ENCODE measurements at places on chromosomes 5 and 9. TPM values are rescaled to one million over a fixed set of nuclear protein-coding genes. Genes with fewer than 3 reads are reported as not detected.
A peak's percentile ranks its signal among the peaks of the same experiment; 100 is the strongest.

The CCNO gene
- total RNA-seq, result not detected

The PCDHGA4 gene
- 0.50 TPM for total RNA-seq

The BNC2 gene
- total RNA-seq, result 1.0 TPM

The EXOSC2 gene
- total RNA-seq, result 103 TPM

The RXRA gene
- total RNA-seq, result 3.8 TPM

The SARDH gene
- total RNA-seq, result 0.36 TPM

DNA sequence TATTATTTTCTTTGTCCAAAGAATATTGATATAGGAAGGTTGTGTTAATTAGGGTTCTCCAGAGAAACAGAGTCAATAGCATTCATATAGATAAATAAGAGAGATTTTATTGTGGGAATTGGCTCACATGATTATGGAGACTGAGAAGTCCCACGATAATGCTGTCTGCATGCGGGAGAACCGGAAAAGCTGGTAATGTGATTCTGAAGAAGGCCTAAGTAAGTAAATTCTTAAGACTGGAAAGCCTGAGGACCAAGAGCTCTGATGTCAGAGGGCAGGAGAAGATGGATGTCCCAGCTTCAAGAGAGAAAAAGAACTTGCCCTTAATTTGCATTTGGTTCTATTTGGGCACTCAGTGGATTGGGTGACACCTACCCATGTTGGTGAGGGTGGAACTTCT, 307.4 kb upstream of the C9orf72 start:
- DNase-seq, result no peak

- no peak for DNase-seq
Measured at GRCh38 chr5:40314275-40314674, 365.4 kb upstream of the PTGER4 start.

DNA sequence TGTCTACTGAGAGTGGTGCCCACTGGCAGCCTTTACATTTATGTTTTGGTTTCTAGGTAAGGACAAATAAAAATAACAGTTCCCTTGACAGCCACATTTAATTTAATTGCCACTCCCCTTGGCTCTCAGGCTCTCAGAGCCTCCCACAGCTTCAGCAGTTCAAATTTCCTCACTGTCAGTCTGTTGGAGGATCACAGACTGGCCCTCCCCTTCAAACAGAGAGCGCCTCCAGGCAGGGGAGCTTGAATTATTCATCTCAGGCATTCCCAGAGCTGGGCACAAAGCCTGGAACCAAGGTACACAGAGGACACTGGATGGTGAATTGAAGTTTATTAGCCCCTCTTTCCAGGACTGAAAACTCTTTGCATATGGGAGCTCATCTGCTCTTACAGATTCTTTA, 407.7 kb downstream of the SPOCK1 start:
- DNase-seq, result no peak

DNA sequence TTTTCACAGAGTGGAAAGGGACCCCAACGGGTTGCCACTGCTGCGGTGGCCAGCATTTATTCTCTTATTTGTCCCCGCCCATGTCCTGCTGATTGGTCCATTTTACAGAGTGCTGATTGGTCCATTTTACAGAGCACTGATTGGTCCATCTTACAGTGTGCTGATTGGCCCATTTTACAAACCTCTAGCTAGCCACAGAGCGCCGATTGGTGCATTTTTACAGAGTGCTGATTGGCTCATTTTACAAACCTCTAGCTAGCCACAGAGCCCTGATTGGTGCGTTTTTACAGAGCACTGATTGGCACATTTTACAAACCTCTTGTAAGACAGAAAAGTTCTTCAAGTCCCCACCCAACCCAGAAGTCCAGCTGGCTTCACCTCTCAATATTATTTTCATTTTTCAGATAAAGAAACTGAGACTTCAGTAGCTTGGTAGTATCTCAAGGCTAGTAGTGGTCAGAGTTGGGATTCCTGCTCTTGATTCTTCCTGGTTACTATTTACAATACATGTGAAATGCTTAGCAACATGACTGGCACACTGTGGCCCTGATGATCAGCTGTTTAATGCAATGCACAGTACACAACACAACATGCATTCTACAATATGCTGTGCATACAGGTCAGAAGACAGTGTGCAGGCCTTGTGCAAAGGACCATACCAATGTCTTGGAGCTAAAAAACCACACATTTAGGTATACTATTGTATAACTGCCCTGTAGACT, 63.6 kb upstream of the BOD1 start:
- DNase-seq, result no peak

DNA sequence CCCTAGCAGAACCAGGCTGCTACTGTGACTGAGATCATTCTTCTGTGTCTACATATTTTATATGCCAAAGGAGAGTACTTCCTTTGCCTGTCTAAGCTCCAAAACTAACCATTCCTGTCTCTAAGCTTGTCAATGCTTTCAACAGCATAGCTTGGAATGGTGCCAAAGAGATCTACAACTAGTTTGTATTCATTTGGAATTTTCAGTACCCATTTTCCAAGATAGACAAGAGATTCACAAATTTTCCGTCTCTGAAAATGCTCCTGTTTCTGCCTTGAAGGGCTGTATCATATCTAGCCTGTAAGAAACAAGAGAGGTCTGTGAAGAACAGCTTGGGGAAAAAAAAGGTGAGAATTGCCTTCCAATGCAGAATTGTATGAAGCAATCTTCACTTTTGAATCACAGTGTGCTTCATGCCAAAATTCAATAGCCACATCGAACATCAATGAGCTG, 334.4 kb upstream of the ACTBL2 start:
- DNase-seq, result no peak

- no peak for DNase-seq
Measured at GRCh38 chr5:161847941-161848391, at the start of gene GABRA1. TSS of gene GABRA1 (plus strand) at chr5:161848120. CDS start at chr5:161850811, 2,691 bp downstream.

DNA sequence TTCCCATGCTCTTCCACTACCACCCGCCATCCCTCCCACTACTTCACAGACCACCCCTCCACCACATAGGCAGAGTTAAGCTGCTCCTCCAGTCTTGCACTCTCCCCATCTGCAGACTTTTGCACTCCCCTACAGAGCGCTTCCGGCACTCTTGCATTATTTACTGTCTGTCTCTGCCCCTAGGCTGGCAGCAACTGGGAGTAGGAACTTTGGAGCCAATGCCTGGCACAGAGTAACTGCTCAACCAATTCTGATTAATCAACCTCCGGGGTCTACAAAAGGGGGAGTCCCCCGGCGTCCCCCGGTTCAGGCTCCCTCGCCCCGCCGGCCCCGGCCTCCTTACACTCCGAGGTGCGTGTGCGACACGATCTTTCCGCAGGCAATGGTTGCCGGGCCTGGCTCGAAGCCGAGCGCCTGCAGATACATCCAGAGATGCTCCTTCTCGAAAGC, 498 bp downstream of the HAUS6 start:
- DNase-seq, result peak; percentile 65

DNA sequence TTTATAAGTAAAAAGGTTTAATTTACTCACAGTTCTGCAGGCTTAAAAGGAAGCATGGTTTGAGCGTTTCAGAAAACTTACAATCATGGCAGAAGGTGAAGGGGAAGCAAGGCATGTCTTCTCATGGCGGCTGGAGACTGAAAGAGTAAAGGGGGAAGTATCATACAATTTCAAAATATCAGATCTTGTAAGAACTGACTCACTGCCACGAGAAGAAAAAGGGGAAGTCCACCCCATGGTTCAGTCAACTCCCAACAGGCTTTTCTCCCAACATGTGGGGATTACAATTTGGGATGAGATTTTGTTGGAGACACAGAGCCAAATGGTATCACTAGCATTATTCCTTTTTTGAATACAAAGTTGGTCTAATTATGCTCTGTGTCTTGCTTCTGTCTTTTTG, 627.9 kb upstream of the ST8SIA4 start:
- no peak for DNase-seq

DNA sequence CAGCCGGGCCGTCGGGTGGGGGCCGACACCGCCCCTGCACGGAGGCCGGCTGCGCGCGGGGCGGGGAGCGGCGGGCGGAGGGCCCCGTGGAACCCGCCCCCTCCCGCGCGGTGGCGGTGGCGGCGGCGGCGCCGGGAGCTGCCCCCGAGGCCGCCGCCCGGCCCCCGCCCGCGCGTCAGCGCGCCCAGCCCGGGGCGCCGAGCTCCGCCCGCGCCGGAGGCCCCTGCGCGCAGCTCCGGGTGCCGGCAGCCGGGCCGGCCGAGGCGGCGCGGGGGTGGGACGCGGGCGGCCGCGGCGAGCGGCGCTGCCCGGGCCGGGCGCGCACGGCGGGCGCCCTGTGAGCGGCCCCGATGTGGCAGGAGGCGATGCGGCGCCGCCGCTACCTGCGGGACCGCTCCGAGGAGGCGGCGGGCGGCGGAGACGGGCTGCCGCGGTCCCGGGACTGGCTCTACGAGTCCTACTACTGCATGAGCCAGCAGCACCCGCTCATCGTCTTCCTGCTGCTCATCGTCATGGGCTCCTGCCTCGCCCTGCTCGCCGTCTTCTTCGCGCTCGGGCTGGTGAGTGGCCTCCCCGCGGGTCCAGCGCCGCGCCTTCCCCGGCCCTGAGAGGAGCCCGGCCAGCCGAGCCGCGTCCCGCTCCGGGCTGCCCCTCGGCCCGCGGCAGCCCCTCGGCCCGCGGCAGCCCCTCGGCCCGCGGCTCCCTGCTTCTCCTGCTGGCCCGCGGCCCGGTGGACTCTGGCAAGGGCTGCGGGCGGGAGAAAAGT, at the start of gene ADCY2:
ADCY2 (plus strand) TSS at position 192 of the 766 bp plus-strand sequence; CDS start at position 351, 159 bp downstream.
- no peak for DNase-seq

DNA sequence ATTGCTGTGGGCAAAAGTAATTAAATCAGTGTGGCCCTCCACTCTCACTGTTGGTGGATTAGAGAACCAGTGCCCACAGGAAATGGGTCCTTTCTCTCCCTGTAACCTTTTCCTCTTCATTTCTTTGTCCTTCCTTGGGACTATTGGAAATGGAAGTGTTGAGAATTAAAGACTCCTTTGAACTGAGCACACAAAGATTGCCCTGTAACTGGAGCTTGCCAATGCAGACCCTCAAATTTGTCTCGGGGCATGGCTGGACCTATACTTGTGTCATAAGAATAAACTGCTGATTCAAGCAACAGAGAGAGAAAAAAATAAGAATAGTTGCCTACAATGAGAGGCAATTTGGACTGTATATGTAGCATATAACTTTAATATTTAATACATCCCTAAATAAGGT, 13.7 kb downstream of the KCNV2 start:
- no peak for DNase-seq

DNA sequence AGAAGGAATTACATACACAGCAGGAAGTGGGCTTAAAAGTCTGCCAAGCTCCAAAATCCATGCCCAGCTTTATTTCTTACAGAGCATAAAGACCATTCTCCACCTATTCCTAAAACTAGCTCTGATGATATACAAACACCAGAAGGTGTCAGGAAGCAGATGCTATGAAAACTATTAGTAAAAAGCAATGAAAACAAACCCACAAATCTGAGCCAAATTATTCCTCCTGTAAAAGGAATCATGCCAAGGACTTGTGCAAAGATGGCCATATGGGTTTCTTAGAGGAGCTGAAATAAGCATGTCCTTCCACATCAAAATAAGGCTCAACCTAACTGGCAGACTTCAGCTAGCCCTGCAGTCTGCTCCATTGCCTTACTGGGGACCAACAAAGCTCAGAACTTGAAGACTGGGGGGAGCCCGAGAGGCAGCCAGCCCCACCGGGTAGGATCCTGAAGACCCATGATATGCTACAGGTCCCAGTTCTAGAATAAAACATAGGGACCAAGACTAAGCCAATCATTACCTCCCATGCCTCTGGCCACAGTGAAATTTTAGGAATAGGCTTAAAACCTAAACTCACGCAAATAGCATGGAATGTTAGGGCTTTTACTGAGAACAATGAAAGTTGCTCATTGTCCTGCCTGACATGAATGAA, 42.8 kb upstream of the GABRP start:
- no peak for DNase-seq

DNA sequence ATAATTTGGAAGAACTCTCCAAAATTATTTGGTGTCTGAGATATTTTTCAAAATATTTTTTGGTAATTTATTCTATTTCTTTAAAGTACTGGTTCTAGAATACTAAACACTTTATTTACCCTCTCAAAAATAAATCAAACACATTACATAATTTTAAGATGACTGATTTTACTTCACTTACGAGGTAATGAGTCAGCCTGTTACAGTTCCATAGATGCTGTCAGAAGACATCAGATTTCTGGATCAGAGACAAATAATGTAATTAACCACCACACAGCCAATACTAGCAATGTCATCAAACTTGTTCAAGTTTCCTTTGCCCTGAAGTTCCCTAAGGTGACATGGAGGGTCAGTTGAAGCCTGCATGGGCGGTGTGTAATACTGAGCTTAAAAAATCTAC, 106.1 kb upstream of the CDH9 start:
- no peak for DNase-seq

GRCh38 chr9:133048595-133048994, 13.2 kb upstream of the CEL start:
- no peak for DNase-seq

DNA sequence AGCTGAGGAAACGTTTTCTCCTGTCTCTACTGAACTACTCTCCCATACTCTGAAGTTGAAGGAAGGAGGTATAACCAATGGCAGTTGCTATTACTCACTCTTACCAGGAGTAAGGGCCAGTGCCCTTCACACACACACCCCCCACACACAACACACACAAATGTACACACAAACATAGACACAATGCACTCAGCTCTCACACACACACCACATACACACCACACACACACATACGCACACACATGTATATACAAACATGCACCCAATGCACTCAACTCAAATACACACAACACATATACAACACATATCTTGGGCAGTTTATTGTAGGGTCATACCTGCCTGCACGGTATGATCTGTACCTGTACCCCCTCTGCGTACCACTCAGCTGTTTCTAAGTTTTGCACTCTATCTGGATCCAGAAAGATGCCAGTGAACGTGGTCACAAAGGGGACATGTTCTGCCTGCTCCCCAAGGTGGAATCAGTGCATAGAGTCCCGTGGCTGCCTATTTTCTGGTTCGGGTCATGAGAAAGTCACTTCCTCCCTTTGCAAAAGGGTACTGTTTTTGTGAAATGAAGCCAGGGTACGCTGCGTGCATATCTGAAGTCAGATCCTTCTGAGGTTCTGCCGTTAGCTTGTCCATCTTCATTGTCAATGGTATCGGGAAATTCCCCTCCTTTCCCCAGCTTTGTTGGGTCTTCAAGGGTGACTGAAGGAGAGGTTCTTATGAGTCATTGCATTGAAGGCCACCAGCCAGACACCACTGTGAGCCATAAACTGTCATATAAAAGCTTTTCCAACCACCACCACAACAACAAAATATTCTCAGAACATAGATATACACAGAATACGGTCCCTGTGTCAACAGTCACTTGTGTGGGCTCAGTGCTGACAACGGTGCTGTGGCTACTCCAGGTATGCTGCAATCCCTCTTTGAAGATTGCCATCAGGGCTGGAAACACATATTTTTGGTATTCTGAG, 131.9 kb downstream of the UGCG start:
- DNase-seq, result peak; percentile 68

GRCh38 chr5:89302102-89302891, 419.3 kb upstream of the MEF2C start:
- DNase-seq, result no peak

- DNase-seq, result no peak
Measured at GRCh38 chr9:36177571-36177970, 8.4 kb downstream of the CCIN start.

Data from natural killer cell treated with Interleukin-12 subunit alpha and Interleukin-12 subunit beta and Interleukin-15 and Interleukin-18, amount 100 ng/mL, for 72 hours (primary cell).